ENCODE measurements at places on chromosomes 5 and 9.
A peak's percentile ranks its signal among the peaks of the same experiment; 100 is the strongest.

DNA sequence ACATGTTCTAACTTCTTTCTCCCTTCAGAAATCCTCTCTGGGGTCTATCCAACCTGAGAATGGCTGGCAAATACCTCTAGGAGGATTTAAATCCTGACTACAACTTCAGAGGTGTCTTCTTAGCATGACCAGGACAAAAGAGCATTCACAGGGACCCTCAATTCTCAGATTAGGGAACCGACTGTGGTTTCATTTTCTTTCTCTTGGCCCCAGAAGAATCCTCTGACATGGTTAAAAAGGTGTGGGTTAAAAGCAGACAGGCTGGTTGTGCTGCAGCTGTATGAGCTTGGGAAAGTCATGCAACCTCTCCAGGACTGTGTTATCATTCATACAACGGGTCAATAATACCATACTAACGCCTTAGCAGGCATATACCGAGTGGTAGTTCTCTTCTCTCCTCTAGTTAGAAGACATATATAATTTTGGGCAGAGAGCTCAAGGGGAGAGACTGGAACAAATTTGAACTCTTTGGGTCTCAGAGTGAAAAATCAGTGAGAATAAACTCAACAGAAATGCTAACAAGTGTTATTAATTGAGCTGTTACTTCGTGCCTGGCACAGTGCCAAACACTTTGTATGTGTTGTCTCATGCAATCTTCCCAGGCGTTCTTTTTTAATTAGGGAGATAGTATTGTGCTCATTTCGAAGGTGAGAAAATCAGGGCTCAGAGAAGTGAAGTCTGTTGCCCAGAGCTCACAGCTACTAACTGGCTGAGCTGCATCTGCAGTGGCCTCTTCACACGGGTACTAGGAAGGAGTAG, 35.2 kb downstream of the INSYN2B start:
- no peak for DNase-seq

DNA sequence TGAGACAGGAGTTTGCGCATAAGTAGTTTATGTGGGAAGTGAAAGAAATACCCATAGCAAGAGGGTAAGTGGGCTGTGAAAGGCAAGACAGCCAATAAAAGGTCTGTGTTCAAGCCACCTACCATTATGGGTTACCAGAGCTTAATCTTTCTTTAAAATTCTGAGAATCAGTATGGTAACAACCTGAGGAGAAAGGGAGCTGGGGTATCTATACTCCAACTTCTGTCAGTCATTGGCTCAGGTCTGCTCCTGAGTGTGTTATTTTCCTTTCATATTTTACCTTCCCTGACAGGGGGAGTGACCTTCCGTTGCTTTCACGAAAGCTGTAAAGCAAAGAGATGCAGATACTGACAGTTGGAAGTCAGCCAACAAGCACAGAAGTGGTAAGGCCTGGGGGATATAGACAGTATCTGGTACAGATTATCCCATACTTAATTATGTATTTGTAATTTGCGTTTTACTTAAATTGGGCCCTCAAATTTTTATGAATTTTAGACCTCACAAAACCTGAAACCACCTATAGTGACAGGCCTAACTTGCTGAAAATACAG, 233.4 kb downstream of the RAB3C start:
- no peak for DNase-seq

GRCh38 chr9:107681988-107682387, 192.4 kb upstream of the KLF4 start:
- no peak for DNase-seq

DNA sequence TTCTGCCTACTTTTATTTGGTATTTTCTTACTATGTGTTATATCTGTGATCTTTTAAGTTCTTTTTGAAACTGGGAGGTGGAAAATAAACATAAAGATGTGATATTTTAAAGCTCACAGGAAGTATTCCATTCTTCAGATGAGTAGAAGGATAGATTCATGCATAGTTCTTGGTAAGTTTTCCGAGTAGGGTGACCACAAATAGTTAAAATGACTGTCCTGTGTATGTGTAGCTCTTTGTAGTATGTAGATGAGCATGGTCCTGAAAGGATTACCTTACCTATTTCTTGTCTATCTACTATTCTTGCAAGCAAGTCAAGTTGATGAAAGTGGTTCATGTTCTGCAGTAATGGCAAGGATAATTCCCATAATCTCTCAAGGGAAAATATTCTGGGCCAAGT, 47.7 kb downstream of the SRFBP1 start:
- no peak for DNase-seq

DNA sequence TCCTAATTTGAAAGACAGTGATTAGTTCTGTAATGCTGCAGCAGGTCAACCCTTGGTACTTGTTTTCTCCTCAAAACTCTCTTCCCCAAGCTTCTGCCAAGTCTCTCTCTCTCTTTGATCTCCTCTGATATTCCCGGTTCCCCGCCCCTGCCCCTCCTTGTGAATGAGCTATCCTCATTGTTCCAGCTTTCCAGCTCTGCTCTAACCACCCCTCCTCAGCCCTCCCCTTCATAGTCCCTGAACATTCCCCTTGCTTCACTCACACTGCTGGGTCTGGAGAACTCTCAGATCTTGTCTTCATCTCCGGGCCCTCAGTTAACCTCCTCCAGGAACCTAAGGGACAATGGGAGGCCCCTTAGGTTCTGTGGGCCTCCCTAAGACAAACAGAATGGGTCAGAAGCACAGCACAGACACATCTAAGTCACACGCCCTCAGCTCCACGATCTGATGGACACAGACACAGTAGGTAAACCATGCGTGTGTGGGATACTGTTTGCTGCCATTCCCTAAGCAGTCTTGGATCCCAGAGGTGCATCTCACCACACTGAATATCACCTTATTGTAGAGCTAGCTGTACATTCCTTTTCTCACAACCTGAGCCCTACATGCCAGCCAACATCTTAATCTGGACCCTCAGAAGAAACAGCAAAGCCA, 17.4 kb upstream of the LARP1 start:
- no peak for DNase-seq

GRCh38 chr9:136589766-136590763, 44.2 kb upstream of the NOTCH1 start:
- no peak for DNase-seq

DNA sequence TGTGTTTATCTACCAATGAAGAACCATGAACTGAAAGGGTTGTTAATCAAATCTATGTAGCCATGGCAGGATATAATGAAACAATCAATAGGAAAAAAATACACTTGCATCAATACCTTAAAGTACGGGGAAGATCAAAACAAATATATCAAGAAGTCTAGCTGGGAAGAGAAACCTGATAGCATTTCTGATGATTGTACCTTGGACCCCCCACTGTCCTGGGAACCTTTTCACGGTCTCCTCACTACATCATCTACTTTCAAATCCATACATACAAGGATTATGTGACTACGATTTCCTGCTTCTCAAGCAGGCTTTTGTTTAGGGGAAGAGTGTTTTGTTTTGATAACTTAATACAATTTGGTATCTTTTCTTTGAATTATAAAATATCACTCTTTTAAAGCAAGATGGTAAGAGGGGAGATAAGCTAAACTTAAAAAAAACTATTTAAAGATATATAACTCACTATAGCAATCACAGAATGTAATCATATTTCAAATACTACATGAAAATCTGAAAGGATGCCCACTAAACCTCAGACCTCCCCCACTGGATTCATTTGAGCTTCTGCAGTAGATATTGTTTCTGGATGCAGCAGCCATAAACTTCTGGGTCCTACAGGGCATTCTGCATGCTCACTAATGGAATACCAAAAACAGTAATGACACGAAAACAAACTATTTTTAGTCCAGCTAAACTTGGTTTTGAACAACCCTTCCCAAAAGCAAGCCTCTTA, 8.0 kb downstream of the EBF1 start:
- DNase-seq: no peak

DNA sequence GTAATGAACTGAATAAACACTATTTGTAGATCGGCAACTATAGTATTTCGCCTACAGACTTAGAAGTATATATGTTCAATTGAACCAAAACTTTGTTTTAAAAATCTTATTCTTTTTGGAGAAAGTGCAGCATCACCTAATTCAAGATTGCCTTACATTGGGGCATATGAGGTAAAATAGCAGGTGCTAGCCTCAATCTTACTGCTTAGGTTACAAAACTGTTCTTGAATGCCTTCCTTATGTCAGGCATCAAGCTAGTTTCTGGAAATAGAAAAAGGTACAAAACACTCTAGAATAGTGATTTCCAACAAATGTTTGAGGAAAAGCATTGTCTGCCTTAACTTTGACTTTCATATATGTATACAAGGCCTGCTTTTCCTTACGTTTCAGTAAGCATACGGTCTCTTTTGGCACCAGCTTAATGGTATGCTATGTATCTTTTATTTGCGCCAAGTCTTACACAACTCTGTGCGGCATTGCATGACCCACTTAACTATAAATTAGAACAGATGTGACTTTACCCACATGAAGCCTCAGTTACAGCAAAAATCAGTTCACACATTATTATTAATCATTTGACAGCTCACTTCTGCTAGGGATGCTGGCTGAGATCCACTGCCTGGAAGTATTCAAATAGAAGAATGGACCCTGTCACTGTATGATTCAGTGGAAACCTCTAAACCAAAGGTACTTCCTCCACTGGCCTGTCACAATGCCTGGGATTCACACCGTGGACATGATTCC, 174.1 kb downstream of the PRELID2 start:
- peak; percentile 38 for DNase-seq

DNA sequence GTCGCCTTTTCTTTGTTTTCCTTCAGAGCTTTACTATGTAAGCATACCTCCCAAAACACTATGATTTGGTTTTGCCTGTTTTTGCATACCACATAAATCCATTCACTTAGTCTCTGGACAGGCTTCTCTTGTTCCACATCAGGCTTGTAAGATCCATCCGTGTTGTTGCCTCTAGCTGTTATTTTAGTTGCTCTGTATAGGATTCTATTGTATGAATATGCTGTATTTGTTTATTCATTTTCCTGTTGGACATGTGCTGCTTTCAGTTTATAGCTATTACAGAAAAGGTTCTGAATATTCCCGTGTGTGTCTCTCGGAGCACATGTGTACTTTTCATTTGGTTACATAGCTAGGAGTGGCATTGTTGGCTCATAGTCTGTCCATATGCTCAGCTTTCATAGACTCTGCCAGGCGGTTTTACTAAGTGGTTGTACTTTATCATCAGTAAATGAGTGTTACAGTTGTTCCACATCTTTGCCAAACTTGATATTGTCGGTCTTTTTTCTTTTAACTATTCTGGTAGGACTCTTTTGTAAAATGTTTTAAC, 41.8 kb downstream of the NUP214 start:
- no peak for DNase-seq

- no peak for DNase-seq
These were observed 652.8 kb upstream of the CTNND2 start for GRCh38 chr5:12557012-12557411.

DNA sequence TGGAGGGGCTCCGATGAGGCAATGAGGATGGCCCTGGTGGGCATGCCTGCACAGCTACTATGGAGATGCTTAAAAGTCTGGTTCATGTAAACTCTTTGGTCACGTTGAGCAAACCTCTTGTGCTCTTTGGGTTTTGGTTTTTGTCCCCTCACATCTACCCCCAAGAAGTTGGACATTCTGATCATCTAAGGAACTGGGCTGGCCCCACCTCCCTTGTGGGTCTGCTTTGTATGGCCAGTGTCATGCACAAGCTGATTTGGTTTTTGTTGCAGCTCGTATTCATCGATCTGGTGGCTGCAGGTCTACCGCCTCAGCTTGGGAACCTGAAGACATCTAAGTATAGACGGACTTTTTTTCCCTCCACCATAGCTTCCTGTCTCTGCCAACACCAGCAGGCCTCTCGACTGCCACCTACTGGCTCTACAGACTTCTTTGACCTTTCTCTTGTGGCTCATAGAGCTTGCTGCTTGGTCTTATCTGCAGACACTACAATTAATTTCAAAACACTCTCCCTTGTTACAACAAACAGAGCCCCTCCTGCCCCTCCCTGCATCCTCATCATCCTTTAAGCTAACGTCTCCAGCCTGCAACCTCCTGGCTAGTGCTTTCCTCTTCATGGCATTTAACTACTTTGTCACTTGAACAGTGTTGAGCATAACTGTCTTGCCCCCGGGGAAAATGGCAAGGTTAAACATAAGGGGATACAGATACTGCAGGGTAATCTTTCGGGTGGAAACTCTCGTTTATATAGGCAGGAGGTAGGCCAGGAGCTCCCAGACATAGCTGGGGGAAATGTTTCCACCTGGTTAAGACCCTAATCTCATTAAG, 34.5 kb downstream of the TSTD2 start:
- peak; percentile 27 for DNase-seq

GRCh38 chr9:95481000-95481399, 35.8 kb downstream of the PTCH1 start:
- DNase-seq: no peak

- no peak for DNase-seq
These were observed 19.6 kb upstream of the RNF20 start for GRCh38 chr9:101514071-101514470.

DNA sequence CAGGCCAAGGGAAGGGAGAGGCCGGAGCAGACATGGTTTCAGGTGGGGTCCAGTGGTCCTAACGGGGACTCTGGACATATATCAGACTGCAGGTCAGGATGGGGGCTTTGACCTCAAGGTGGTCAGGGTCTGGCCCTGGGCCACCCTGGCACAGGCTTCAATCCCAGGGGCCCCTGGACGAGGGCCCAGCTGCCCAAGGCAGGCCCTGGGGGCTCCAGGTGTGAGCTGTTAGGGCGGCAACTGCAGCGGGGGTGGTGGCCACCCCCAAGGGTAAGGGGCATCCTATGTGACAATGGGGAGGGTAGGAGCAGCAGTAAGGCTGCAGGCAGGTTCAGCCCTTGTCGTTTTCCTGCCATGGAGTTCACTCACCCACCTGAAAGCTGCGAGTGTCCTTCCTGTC, 45.4 kb upstream of the CLPTM1L start:
- DNase-seq: no peak

DNA sequence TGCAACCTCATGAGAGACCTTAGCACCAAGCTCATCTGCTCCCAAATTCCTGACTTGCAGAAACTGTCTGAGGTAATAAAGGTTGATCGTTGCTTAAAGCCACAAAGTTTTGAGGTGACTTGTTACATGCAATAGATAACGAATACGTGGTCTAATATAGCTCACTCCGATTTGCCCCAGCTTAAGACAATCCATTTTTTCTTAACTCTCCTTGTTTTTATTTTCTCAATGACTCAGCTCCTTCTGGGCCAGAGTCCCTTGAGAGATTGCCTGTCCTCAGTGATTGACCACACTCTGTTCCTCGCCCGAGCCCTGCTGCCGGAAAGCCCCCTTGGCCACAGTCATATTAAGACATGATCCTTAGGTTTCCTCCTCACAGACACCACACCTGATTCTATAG, 63.7 kb upstream of the FANCC start:
- DNase-seq: peak; percentile 15

- DNase-seq: no peak
These were observed 1140.6 kb downstream of the EFNA5 start for GRCh38 chr5:106530150-106530549.

GRCh38 chr5:132138260-132138659, 64.7 kb downstream of the CSF2 start:
- DNase-seq: no peak

GRCh38 chr5:56421246-56422075, 188.3 kb upstream of the ANKRD55 start:
- DNase-seq: no peak

GRCh38 chr5:37039824-37040223, 163.3 kb downstream of the NIPBL start:
- no peak for DNase-seq

All from GM04503 (cell line).